Activated T-helper 2 cell treated with anti-CD3 and anti-CD28 coated beads, Interferon-gamma antibody, Interleukin-2, Interleukin-4, amounts not matched to agents 10 μg/mL and 5 μg/mL and 100 μg/mL, durations not matched to agents 14 hours and 24 hours and 36 hours (primary cell): ENCODE measurements at places on chromosomes 4 and X. TPM values are rescaled to one million over a fixed set of nuclear protein-coding genes. Genes with fewer than 3 reads are reported as not detected.

The IQCM gene
- total RNA-seq = not detected in 2 replicates

The POU4F2 gene
- total RNA-seq = not detected in 2 replicates

The TTC29 gene
- not detected in 2 replicates for total RNA-seq

The ERCC6L gene
- total RNA-seq = 9.1 and 9.6 TPM in 2 replicates

The DCLK2 gene
- 0.14 and 0.21 TPM in 2 replicates for total RNA-seq

The HTN3 gene
- not detected in 2 replicates for total RNA-seq

The MTTP gene
- total RNA-seq = not detected in 2 replicates

The SAGE1 gene
- not detected in 2 replicates for total RNA-seq

The MAGEB5 gene
- total RNA-seq = not detected in 2 replicates

- DNase-seq = no peak
- H3K4me3 ChIP-seq = no peak overlapping the region
- no peaks in the 10 kb centered on the region for H3K36me3 ChIP-seq
- H3K27ac ChIP-seq = no peak overlapping the region
- no peaks in the 10 kb centered on the region for H3K4me1 ChIP-seq
Measured at GRCh38 chr4:97558204-97558778, 585.0 kb downstream of the STPG2 start.

GRCh38 chr4:173827707-173828106, 297.7 kb upstream of the HAND2 start:
- H3K27ac ChIP-seq = no peak overlapping the region
- H3K36me3 ChIP-seq = no peaks in the 10 kb centered on the region
- DNase-seq = no peak
- no peaks in the 10 kb centered on the region for H3K27me3 ChIP-seq

GRCh38 chr4:56973336-56973735, 4.1 kb downstream of the NOA1 start:
- H3K27ac ChIP-seq = no peak overlapping the region
- no peak overlapping the region for H3K4me3 ChIP-seq
- peaks cover 71% of the 10 kb centered on the region for H3K36me3 ChIP-seq
- no peak for DNase-seq
- H3K4me1 ChIP-seq = peaks cover 28% of the 10 kb centered on the region
- H3K27me3 ChIP-seq = no peaks in the 10 kb centered on the region

- H3K4me1 ChIP-seq = peaks cover 12% of the 10 kb centered on the region
- H3K27ac ChIP-seq = no peak overlapping the region
Measured at GRCh38 chr4:10619220-10619619, 65.3 kb downstream of the CLNK start.

DNA sequence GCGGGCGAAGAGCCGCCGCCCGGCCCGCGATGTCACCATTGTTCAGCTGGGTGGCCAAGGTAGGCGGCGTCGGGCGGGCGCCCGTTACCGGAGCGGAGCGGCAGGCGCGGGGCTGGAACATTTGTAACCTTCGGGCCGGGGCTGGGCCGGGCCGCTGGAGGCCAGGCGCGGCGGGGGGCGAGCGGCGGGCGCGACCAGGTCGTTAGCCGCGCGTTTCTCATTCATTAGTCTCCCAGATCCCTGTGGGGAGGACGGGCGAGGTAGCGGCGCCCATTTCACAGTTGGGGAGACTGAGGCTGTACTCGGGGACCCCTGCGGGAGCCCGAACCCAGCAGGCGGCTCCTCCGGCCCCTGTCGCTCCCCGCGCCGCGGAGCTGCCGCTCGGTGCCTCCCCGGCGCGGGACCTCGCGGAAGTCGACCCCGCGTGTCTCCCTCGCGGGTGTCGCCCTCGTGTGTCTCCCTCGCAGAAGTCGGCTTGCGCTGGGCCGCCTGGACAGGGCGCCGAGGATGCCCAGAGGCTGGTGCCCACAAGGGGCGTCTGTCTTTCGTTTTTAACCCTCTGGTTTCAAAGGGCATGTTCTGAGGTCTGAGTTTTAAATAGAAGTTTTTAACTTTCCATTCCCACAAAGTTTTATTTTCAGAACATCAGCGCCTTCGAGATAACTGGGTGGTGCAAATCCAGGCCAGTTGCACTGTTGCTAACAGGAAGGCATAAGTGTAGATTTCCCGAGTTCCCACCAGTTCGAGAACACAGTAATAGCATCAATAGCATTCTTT, 17.5 kb downstream of the PTTG2 start:
- H3K4me1 ChIP-seq = peaks cover 28% of the 10 kb centered on the region
- peak overlapping the region; percentile 78 for H3K27ac ChIP-seq
- no peaks in the 10 kb centered on the region for H3K27me3 ChIP-seq
- peak overlapping the region; percentile 81 for H3K4me3 ChIP-seq

- no peak overlapping the region for H3K27ac ChIP-seq
- no peaks in the 10 kb centered on the region for H3K36me3 ChIP-seq
- DNase-seq = peak; percentile 7
- peaks cover 3% of the 10 kb centered on the region for H3K4me1 ChIP-seq
- H3K4me3 ChIP-seq = no peak overlapping the region
- peaks cover 3% of the 10 kb centered on the region for H3K27me3 ChIP-seq
Measured at GRCh38 chrX:70878902-70879301, 29.6 kb downstream of the TEX11 start.

DNA sequence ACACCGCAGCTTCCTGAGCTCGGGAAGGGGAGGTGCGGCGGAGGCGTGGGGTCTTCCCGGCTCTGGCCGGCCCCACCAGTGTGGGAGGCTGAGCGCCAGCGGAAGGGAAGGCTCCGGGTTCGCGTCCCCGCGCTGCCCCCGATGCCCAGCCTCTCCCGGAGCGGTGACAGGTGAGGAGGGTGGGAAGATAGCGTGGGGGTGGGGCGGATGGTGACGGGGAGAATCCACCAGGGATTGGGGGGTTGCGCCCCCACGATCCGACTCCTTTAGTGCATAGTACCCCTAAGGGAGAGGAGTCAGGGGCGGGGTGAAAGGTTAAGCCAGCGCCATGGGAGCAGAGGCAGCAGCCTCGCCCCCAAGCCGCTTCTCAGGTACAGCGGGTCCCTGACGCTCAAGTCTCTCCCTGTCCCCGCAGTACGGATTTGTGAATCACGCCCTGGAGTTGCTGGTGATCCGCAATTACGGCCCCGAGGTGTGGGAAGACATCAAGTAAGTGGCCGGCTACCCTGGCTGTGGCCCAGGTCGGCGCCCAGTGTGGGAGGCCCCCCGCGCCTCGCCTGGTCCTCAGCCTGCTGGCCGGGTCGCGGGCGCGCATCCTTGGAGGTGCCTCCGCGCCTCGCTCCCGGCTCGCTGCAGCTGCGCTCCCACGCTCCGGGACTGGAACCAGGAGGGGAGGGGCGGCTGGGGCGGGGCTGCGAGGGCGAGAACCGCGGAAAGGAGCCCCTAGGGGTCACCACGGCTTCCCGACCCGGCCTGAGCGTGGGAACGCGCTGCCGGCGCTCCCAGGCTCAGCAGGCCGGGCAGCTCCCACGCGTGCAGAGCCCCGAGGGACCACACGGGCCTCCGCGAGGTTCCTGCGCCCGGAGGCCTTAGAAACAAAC, 791 bp downstream of the GUCY1B1 start:
- peaks cover 3% of the 10 kb centered on the region for H3K36me3 ChIP-seq
- peaks cover 31% of the 10 kb centered on the region for H3K27me3 ChIP-seq
- H3K4me3 ChIP-seq = peak overlapping the region; percentile 13
- no peak overlapping the region for H3K27ac ChIP-seq
- H3K4me1 ChIP-seq = peaks cover 4% of the 10 kb centered on the region
- DNase-seq = no peak

GRCh38 chrX:20727447-20727846, 460.7 kb upstream of the RPS6KA3 start:
- H3K36me3 ChIP-seq = no peaks in the 10 kb centered on the region
- no peak for DNase-seq
- no peaks in the 10 kb centered on the region for H3K4me1 ChIP-seq
- H3K27ac ChIP-seq = no peak overlapping the region
- no peak overlapping the region for H3K4me3 ChIP-seq
- peaks cover 2% of the 10 kb centered on the region for H3K27me3 ChIP-seq
